ENCODE measurements at places on chromosomes 4 and X.

DNA sequence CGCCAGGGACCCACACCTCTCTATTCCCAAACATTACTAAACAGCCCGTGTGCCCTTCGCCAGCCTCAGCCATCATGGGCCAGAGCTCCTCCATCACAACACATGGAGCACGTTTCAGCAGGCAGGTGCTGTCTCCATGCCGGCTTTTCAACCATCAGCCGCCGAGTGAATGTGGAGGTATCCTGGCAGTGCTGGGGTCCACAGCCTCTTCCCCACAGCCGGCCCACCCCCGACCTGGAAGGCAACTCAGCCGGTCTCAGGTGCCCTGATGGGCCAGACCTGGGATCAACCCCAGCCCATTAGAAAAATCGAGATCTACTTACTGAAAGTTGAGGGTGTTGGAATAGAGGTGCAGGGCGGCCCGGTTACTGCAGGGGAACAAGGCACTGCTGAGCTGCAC, 3.1 kb downstream of the NAA10 start:
- DNase-seq = no peak

DNA sequence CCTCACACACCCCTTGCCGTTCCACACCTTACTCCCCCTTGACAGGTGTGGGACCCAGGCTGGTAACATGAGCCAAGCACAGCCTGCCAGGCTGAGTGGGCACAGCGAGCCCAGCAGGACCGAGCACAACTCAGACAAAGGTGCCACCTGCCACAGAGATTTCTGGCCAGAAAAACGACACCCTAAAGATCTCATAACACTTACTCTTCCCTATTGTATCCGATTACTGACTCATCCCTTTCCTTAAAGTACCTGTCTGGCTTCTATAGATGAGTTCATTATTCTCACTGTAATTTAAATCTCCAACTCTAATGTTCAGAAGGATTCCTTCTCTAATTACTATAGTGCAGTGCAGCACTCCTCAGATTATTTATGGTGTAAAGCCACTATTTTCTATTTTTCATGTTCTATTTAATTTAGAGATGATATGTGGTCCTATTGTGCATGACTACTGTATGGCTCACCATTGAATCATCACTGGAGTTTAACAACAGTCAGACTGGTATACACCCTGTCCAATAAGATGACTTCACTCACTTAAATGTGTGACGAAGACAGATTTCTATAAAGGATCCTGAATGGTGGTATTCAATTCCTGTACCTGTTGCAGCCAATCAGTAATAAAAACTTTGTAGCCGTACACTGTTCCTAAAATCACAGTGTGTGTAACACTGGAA, 7.6 kb upstream of the SYTL5 start:
- DNase-seq = no peak

DNA sequence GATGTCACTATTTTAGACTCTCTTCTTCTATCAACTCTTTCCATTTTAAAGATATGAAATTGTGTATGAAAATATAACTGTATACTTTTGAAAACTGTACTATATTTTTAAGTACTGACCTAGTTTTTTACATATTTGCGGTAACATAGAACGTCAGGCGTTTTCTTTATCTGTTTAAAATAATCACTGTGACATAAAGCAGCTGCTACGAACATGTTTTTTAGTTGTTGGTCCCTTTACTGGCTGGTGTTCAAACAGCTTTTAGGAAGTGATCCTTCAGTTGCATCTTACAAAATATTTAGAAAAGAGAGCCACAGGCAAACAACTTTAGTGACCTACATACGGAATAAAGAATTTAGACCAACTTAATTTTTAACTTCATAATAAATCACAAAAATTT, 73.1 kb downstream of the METTL14 start:
- DNase-seq = no peak

- no peak for DNase-seq
Observed at GRCh38 chr4:137531986-137532868, at the start of gene PCDH18. TSS of gene PCDH18 (minus strand) at chr4:137532494. CDS start at chr4:137532088, 406 bp downstream.

GRCh38 chr4:141311246-141312204, 90.8 kb downstream of the ZNF330 start:
- no peak for DNase-seq

DNA sequence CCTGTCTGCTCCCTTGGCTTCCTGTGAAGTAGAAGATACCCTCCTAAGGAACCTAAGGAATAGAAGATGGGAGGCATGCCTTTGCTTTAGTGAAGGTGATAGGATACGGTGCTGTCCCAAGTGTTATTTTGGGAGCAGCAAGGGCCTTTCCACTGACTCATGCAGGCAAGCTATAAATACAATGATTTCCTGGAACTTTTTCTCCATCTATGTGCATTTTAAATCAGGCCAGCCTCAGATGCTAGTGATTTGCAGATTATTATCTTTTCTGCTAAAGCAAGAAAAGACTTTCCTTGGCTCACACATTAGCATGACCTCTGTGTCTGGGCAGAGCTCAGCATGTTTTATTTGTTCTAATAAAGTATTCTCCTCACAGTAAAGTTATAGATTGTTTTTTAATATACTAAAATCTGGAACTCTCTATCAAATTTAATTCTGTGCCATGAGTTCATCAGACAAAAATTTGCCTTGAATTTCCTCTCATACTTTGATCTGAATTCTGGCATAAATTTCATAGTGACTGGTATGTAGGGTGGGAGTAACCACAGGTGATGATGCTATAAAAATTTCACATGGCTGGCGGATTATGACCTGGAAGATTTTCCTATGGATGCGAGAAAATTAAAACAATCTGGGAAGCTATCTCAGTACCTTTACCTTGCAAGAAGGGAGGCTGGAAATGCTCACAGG, 131.7 kb downstream of the REPS2 start:
- DNase-seq = no peak

DNA sequence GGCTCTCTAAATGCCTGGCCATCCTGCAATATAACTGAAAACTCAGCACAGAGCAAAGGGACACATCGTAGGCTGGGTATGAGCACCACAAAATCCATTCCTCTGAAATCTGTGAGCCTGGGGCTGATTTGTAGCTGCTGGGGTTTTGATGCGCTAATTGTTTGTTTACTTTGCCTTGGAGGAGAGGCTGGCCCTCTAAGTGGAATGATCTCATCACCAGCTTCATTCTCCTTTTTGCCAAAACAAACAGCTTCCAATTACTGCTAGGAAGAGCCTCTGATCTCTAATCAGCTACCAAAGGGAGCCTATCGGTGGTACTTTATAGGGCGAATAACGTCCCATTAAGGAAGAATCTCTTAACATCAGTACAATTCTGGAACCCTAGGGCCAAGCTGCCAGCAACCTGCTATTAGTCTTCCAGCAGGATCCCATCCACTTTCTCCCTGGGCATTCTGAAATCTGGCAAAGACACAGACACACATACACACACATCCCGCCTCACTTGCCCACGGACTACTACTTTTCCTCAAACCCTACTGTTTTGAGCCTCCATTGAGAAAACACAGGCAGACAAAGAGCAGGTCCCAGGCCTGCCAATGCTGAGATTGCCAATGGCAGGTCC, 5.8 kb downstream of the ANOS1 start:
- no peak for DNase-seq

DNA sequence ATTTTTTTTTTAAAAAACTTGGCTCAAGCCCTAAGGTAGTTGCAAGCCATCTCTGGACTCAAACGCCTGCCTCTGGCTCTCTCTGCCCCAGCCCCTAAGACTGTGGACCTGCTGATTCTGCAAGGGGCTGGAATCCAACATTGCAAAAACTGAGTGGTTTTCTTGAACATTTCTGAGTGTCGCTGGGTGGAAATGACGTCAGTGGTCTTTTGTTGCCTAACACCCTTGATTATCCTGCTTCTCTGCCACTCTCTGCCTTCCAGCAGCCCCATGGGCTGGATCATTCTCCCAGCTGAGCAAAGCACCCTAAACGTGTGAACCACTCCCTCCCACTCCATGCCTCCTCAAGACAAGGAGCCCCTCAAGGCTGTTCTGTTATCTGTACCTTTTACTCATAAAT, 16.6 kb downstream of the BST1 start:
- DNase-seq = no peak

DNA sequence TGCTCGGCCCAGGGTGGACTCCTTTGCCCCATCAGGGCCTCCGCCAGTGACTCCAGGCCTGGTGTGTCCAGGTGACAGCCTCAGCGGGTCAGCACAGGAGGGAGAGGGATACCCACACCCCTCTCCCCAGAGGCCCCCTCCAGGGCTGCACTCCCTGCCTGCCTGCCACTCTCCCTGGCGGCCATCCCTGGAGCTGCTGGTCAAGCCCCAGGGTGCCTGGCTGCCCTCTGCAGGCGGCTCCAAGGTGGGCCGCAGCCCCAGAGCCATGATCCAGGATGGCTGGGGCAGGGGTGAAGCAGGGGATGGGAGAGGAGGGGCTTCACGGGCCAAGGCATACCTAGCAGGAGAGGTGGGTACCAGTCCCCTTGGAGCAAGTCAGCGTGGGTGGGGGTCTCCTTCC, 3.8 kb downstream of the FGFRL1 start:
- no peak for DNase-seq

DNA sequence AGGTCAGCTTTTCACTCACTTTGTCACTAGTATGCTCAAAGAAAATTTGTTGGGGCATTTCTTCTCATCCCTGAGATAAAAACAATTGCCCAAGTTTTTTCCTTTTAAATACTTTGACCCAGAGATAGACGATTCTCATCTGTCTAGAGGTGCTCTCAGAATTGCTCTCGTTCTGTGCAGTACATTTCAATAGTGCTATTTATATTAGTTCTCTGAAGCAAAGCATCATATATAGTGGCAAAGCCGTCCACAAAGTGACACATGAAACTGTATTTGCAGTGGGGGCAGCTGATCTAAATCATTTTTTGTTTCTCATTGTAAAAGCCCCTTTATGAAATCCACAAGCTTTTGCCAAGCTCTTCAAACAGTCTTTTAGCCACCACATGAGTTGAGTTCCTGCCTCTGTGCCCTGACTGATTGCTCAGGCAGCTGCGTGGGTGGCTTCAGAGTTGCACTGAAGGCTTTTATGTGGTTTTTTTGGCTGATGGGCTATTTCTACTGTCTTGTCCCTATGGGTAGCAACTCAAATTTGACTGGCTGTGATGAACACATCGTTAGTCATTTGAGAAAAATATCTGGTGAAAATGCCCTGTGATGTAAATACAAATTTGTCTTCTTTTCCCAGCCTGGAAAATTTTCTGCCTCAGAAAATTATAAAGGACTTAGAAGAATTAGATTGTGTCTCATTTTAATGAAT, 119.1 kb upstream of the OTUD4 start:
- no peak for DNase-seq

GRCh38 chr4:154164931-154165839, 326.4 kb downstream of the DCHS2 start:
- no peak for DNase-seq

DNA sequence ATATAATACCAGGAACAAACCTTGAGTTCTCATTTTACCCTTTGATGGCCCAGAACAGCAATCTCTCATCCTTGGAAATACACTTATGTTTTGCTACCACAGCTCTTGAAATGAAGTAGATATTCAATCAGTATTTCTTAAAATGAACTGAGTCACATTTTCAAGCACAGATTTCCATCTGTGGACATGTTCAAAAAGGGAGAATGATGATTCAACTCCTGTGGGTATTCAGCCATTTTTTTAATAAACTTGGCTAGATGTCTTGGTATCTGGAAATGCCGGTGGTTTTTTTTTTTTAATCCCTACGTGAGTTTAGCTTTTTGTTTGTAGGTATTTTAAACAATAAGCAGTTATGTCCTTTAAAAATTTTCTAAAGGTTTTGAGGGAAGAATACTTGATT, 64.2 kb upstream of the TRPC5OS start:
- no peak for DNase-seq

DNA sequence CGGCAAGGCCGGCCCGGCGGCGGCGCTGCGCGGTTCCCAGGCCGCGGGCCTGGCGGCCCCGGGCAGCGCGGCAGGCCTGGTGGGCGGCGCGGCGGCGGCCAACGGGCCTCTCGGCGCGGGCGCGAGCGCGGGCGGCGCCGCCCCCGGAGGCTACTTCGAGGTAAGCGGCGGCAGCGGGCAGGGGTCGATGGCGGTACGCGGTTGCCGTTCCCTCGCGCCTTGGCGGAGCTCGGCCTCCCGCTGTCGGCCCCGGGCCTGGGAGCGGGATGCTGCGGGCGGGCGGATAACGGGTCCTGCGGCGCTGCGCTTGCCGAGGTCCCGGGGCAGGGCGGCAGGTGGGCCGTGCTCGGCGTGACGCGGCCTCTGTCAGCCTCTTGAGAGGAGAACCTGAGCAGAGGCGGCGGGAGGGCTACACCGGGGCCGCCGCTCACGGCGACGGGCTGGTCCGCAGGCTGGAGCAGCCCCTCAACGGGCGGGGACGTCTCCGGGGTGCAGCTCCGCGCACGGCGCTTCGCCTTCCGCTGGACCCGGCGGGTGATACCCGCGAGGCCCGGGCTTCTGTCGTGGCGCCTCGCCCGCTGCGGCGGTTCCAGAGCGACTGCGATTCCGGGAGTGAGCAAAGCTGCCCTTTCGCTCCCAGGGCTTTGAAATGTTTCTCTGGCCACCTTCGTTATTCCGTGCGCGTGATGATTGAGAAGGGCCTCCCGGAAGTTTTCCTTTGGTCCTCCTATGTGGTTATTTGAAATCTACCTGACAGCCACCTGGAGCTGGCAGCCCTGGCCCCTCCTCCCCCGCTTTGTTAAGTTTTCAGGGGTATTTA, 774 bp downstream of the FAM193A start:
- DNase-seq = peak; percentile 82

DNA sequence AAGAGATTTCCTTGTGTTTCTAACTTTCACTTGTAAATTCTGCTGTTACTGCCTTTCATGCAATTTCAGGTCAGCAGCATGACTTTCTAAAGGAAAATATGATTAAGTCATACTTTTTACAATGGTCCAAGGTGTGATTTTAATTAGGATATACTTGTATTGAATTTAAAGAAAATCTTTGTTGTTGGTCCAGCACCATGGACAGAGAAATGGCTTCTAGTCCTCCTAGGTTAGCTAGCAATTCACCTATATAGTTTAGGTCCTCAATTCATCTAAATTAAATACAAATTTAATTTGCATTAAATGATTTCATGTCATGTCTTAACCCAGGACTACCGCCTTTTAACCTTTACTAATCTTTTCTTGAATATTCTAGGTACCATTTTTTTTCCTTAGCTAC, 304.9 kb upstream of the RPS6KA3 start:
- DNase-seq = no peak

- no peak for DNase-seq
Observed at GRCh38 chr4:76562836-76563453, 127.9 kb downstream of the SHROOM3 start.

- no peak for DNase-seq
Observed at GRCh38 chr4:76856243-76857073, 41.5 kb downstream of the SOWAHB start.

DNA sequence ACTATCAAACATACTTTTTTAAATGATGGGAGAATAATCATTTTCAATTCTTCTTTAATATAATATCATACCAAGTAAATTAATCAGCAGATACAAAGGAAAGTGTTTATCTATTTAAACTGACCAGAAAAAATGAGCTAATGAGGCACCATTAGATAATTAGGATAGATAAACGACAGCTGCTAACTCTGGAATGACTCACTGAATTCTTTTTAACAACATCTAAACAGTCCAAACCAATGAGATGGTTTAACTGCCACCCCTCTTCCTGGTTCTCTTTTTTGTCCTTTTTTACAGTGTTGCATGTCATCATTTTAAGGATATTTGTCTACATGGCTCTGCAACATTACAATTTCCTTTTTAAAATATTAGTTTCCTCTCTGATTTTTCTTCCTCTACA, 41.6 kb downstream of the UNC5C start:
- DNase-seq = no peak

- no peak for DNase-seq
Observed at GRCh38 chr4:74997948-74998729, 65.2 kb downstream of the PARM1 start.

GRCh38 chr4:128802680-128803628, 6.5 kb upstream of the JADE1 start:
- DNase-seq = no peak

Measured in B cell (primary cell).